ENCODE measurements at places on chromosomes 4 and X.
A peak's percentile ranks its signal among the peaks of the same experiment; 100 is the strongest.

GRCh38 chr4:169225058-169225751, 45.6 kb downstream of the SH3RF1 start:
- DNase-seq = no peak

- DNase-seq = no peak
Observed at GRCh38 chr4:145567516-145567915, 51.7 kb upstream of the MMAA start.

GRCh38 chrX:100447655-100448397, 37.8 kb upstream of the PCDH19 start:
- peak; percentile 21 for DNase-seq

DNA sequence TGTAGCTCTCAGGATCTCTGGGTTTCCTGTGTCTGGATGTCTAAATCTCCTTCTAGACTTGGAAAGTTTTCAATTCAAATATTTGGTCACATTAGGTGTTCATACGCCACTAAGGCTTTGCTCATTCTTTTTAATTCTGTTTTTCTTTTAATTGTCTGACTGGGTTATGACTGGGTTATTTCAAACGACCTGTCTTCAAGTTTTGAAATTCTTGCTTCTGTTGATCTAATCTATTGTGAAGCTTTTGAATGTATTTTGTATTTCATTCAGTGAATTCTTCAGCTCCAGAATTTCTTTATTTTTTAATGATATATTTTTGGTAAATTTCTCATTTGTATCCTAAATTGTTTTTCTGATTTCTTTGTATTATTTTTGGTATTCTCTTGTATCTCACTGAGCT, 81.0 kb upstream of the PCDH10 start:
- DNase-seq = no peak

DNA sequence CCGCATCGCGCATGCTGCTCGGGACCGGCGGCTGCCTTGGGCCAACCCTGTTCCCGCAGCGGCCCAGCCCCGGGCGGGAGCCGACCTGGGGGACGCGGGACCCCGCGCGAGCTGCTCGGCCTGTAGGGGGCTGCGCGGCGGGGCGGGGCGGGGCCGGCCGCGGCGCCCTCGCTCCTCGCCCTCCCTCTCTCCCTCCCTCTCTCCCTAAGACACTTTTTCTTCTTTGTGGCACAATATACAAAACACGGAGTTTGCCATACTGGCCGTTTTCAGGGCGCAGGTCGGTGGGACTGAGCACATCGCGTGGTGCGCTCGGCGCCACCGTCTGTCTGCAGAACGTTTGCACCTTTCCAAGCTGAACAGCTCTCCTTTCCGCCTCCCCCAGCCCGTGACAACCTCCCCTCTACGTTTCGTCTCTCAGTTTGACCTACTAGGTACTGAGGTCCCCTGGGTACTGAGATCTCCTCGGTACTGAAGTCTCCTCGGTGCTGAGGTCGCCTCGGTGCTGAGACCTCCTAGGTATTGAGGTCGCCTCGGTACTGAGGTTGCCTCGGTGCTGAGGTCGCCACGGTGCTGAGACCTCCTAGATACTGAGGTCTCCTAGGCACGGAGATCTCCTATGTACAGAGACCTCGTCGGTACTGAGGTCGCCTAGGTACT, 261.1 kb upstream of the PLCXD1 start:
- no peak for DNase-seq

DNA sequence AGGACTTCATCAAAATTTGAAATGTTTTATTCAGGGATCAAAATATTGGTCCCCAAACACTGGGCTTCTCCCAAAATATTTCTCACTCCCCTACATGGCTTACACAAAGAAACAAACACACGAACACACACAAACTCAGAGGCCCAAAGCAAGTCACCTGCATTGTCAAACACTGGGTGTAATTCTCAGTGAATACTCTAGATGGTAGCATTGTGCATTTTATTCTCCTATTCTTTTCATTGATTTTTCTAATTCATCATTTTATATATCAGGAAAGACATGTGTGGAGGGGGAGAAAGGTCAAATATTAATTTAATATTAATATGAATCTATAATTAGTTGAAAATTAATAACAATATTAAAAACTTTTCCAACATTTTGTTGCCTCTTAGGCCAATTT, 72.3 kb upstream of the TNMD start:
- no peak for DNase-seq

DNA sequence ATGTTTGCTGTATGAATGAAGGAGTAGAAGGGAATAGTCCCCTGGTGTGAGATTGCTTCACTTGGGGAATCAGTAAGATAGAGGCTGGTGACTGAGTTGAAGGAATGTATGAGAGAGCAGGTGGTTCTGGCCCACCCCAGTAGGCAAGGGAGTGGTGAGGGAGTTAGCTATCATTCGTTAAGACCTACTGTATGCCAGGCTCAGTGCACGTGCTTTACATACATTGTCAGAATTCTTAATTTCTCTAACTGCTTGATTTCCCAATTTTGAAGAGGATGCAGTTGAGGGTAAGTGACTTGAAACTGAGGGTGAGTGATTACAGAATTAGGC, 700 bp downstream of the VMA21 start:
- DNase-seq = peak; percentile 13

DNA sequence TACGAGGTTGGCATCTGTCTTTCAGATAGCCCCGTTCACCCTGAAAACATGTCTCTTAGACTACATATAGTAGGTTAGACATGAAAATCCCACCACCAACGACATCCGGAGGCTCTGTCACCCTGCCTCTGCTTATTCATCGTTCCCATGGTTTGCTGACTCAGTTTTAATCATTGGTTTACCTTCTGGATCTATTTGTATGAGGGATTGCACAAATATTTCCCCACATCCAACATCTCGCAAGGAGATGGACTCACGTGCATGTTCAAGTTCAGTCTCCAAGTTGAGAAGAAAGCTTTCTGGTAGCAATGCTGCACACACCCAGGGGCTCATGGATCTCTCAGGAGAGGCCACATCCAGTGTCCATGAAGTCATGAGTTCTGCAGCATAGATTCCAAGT, 10.8 kb downstream of the CETN2 start:
- DNase-seq = no peak

DNA sequence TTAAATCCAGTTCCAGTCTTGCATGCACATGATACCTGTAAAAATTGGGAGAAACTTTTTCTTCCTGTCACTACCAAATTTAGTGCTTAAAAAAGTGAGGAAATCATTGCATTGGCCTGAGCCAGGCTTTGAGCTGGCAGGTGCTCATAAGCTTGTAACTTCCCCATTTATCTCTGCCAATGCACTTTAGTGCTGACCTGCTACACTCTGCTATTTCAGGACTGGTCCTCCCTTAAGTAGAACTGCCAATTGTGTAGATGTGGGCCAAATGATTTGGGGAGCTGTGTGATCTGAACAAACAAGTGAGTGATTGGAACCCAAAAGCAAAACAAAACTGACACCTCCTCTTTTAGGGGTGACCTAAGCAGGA, 51.8 kb downstream of the ZNF827 start:
- DNase-seq = no peak

- no peak for DNase-seq
Observed at GRCh38 chrX:121191779-121192178, 144.4 kb downstream of the GLUD2 start.

- no peak for DNase-seq
Observed at GRCh38 chrX:106959901-106960300, 39.7 kb downstream of the CLDN2 start.

GRCh38 chr4:87093443-87094123, 126.8 kb downstream of the KLHL8 start:
- DNase-seq = peak; percentile 57

- DNase-seq = no peak
Observed at GRCh38 chrX:79078114-79078513, 66.4 kb upstream of the GPR174 start.

- DNase-seq = peak; percentile 8
Observed at GRCh38 chr4:108270466-108271450, 102.0 kb upstream of the LEF1 start.

DNA sequence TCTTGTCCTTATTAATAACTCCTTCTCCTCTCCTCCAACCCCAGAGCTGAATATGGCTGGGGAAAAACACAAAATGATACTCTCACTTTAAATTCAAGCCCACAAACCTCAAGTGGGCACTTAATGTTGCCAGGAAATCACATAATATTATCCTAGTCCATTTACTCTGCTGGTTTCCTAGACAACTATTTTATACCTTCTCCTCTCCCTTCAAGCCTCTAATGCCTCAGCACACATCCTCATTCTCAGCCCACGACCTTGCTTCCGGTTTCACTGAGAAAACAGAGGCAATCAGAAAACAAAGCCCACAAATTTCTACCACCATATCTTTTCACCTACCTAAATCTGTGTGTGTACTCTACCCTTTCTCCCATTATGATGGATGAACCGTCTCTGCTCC, 12.1 kb upstream of the CLCN5 start:
- DNase-seq = peak; percentile 37

DNA sequence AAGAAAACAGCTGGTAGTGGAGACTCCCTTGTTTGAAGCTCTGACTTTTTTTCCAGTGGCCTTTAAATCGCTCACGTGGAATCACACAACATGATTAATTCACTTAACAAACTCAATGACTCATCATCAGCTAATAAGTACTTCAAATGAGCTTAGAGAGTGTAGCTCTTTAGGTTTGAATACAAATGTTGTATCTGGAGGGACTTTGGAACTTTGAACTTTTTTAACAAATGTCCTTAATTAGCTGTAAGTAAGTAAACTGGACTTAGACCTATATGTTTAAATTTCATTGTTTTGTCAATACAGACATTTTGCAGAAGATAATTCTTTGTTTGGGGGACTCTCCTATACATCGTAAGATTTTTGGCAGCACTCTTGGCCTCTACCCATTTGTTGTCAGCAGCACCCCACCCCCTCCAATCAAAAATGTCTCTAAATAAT, 581.1 kb downstream of the SPRY1 start:
- DNase-seq = no peak

- peak; percentile 1 for DNase-seq
Observed at GRCh38 chr4:72473434-72473900, 95.6 kb downstream of the ADAMTS3 start.

- no peak for DNase-seq
Observed at GRCh38 chr4:140790171-140790570, 34.0 kb upstream of the TBC1D9 start.

- no peak for DNase-seq
Observed at GRCh38 chr4:97593248-97593647, 550.0 kb downstream of the STPG2 start.

DNA sequence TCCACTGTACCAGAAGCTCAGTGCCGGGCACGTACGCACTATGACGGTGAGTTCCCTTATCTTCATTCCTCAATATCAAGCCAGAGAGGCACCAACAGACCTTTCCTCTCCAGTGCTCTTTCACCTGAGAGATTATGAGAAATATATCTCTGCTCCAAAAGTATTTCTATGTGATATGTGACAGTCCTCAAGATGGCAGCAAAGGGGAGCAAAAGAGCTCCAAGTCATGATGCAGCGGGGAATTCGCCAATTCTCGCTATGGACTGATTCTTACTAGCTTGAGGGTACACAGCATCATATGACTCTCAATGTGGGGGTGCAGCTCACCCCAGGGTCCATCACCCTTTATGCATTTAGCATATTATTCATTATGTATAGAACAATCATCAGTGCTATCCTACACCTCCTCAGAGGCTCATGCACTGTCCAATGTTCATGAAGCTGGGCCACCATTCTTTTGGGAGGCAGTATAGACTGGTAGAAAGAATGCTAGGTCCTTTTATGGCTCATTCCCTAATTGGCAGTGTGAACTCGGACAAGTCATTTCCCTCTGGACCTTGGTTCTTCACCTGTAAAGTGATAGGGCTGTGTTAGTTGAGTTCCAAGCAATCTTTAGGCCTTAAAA, 12.8 kb upstream of the IQSEC2 start:
- DNase-seq = no peak

DNA sequence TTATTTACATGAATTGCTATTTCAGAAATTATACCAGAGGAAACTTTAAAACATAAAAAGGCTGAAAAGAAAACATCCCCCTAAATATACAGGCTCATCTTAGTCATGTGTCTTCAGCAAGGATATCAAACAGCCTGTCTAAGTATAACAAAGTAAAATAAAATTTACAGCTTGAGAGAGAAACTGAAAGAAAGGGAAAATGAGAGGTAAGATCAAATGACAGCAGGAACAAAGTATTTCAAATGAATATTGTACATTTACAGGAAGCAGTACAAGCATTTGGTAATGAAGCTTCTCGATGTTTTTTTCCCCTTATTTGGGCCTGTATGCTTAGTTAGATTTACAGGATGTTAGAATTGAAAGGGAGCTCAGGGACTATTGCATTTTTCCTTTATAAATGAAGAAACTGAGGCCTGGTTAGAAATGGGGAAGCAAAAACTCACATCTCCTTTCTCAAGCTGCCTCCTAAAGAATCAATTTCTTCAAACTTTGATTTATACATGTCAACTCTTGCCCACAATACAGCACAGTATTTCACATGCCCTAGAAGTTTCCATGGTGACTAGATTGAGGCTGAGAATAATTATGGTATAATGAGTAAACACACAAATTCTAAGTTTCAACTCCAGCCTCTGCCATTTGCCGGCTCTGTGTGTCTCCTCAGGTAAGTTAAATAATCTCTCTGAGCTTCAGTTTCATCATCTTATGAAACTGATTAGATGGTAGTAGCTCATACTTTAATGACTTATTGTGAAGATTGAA, 29.3 kb downstream of the DAPP1 start:
- peak; percentile 13 for DNase-seq

- no peak for DNase-seq
Observed at GRCh38 chr4:186755550-186756519, 32.2 kb upstream of the FAT1 start.

GRCh38 chr4:55854129-55854528, 681 bp downstream of the EXOC1 start:
- peak; percentile 13 for DNase-seq

- DNase-seq = peak; percentile 73
Observed at GRCh38 chrX:1582686-1583437, 8.5 kb upstream of the AKAP17A start.

DNA sequence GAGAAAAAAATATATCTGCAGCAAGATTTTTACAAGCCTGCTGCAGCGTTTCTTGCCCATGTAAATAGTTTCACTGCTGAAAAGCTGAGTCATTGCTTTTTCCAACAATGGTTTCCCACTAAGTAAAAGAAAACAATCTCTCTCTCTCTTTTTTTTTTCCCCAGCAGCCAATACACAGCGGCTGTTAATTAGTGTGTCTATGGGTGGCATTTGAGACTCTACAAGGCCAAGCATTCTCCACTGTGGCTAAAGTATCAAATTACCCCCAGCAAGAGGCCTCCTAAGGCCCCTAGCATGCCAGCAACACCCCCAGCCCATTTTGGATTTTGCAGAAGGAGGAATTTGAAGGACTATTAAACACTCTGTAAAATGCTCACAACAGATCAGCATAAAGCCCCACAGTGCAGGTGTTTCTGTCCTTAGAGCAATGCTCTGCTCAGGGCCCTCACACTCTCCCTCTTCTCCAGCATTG, 837.4 kb downstream of the TRIML1 start:
- DNase-seq = no peak

GRCh38 chr4:175422331-175422730, 389.7 kb downstream of the GPM6A start:
- DNase-seq = no peak

DNA sequence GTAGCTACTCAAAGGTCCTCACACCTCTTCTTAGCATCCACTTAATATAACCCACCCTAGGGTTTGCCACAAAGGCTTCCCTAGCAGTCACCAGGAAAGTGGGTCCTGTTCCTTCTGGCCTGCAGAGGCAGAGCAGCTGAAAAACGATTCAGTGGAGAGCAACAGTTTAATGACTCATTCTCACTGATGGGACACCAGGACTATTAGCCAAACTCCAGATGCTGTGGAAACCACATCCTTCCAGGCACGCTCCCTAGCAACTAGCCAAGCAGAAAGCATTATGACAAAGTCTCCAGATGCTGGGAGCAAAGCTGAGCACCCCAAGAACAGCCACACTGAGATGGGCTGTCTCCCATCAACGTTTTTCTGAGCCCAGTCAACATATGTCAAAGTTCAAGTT, 30.3 kb upstream of the UTP14A start:
- no peak for DNase-seq

Measured in activated CD8-positive, alpha-beta T cell treated with anti-CD3 and anti-CD28 coated beads for 36 hours (primary cell).